ENCODE measurements at places on chromosomes 16 and 17.

GRCh38 chr16:4475880-4476788 is at the start of gene HMOX2:
Gene HMOX2 (plus strand): TSS chr16:4476398. CDS start chr16:4505525, 29,127 bp downstream.
- DNase-seq, result peak; percentile 93

- no peak for DNase-seq
These were observed 44.0 kb downstream of the ITFG1 start for GRCh38 chr16:47416869-47417268.

DNA sequence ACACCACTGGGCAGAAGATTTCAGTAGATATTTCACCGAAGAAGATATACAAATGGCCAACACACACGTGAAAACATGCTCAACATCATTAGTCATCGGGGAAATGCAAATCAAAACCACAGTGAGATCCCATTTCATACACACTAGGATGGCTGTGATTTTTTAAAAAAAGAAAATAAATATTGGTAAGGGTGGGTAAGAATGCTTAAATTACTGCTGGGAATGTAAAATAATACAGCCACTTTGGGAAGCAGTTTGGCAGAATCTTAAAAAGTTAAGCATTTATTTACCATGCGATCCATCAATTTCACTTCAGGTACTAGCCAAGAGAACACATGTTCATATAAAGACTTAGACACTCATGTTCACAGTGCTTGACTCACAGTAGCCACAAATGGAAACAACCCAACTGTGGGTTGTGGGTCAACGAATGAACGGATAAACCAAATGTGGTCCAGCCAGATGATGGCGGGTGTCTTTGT is 6.5 kb upstream of the C16orf74 start:
- DNase-seq, result no peak

DNA sequence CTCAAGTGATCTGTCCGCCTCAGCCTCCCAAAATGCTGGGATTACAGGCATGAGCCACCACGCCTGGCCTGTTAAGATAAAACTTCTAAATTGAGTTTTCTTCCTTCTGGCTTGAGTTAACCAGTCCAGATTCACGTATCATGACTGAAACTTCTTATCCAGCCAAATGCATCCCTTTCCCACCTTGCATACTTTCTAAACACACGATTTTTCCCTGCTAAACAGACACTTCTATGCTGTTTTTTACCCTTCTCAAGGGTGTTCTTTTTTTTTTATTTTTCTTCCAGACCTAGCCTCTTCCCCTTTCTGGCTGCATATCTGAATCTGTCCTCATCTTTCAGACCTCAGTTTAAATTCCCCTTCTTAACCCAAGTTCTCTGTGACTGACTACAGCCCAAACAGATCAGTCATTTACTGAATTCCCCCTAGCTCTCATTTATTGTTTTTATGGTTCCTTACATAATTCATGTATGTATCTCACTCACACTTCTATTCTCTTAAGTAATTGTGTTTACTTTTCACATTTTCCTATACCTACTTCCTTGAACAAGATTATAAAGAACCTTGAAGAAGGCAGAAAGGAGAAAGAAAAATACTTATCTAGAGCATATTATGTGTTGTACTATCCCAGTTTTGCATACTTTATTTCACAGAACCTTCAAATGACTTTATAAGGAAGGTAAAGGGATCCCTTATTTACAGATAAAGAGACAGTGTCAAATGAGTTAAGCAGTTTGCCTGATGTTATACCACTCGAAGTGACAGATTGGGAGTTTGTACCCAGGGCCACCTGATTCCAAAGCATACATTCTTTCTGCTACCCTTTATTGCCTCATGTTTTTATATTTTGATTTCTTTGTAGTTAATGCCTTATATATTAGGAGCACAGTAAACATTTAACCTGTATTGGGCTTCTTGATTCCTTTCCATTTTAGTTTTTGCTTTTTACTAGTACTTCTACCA is 5.2 kb downstream of the EVI2B start:
- no peak for DNase-seq

- DNase-seq, result no peak
These were observed 20.5 kb downstream of the CFAP97D1 start for GRCh38 chr17:43800736-43801135.

GRCh38 chr17:34465789-34466188 is 102.8 kb upstream of the CCL1 start:
- DNase-seq, result no peak

DNA sequence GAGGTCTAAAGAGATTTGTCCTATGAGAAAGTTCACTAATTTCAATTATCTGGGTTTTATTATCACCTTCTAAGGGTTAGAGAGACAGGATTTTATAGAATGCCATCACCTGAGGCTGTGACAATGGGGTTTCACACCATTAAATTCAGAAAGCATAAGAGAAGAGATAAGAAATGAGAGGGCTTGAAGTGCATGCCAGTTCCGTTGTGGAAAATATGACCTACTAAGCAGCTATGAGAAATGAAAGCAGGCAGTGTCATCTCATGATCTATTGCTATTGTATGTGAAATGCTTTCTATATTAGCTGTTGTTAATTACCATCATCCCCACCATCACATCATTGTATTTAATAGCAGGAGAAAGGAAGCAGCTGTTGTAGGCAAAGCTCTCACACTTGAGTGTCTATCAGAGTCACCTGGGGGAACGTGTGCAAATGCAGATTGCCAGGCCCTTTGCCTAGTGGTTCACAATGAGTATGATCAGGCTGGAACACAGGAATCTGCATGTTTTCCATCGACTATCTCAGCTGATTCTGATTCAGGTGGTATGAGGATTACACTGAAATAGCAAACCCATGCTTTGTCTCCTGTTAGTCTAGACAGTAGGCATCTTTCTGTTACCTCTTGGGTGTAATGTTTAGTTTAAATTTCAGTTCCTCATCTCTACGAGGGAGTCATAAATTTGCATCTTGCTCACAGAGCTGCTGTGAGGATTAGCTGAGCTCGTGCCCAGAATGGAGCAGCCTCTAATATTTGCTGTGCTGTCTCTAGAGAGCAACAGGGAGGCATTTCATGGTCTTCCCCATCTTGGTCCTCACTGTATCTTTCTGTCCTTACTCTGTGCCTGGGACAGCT is 256.4 kb downstream of the CDH13 start:
- no peak for DNase-seq

DNA sequence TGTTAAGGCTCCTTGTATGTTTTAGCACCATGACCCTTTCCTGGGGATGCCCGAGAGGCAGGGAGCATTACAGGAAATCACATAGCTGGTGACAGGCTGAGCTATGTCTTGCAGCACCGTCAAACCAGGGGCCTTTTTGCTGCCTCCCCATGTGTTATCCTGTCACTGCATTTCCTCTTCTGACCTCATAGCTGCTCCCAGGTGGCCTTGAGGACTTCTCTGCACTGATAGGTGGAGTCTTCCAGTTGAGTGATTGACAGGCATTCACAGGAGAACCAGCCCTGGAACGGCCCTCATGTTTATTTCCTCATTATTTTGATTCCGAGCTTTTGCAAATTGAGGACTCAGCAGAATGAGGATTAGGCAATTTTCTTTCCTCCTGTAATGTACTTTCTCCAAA is 349.6 kb downstream of the HAPSTR1 start:
- DNase-seq, result no peak

DNA sequence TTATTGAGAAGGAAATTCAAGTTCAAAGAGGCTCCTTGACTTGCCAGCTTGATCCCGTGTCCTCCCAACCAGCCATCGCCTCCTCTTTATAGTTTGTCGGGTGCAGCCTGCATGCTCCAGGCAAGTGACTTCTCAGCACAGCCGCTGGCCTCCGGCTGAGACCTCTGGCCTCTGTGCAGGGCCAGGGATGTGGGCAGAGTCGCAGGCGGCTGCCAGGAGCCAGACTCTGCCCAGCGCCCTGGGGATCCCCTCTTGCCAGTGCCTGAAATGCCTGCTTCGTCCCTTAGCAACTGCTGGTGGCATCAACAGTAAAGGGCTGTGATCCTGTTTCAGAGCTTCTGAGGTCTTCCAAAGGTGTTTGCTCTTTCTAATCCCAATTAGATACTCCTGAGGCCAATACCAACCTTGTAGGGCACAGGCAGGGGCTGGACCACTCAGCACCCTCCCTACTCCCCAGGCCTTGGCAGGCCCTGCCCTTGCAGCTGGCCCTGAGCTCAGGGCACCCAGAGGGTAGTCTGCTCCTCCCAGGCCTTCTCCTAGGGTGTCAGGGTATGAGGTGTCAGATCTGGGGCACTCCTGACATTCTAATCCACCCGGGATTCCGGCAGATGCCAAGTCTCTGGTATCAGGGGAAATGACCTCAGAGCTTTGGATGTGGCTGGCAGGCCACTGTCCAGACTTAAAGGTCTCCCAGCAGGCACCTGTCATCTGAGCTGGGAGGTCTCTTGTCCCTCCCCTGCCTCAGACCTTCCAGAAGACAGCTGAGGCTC is 68.0 kb upstream of the SIAH1 start:
- no peak for DNase-seq

Data from stimulated activated CD4-positive, alpha-beta T cell treated with anti-CD3 and anti-CD28 coated beads, Interleukin-12 subunit alpha, Interleukin-12 subunit beta, amount 100 ng/mL, for 24 hours (primary cell).